ENCODE measurements at places on chromosomes 5 and 9. TPM values are rescaled to one million over a fixed set of nuclear protein-coding genes. Genes with fewer than 3 reads are reported as not detected.

SLC9A3 gene
- total RNA-seq, result 2.2 TPM

FOXD4 gene
- total RNA-seq, result 0.34 TPM

ACER2 gene
- total RNA-seq, result 2.6 TPM

HEMGN gene
- total RNA-seq, result not detected

CTNND2 gene
- not detected for total RNA-seq

CCL27 gene
- not detected for total RNA-seq

HBEGF gene
- 6.4 TPM for total RNA-seq

PRR16 gene
- total RNA-seq, result not detected

HNRNPA0 gene
- total RNA-seq, result 52.1 TPM

ARID3C gene
- not detected for total RNA-seq
